ENCODE measurements at places on chromosomes 3 and 15.

- DNase-seq = no peak
Measured at GRCh38 chr3:37852097-37852496, 9.6 kb upstream of the CTDSPL start.

- DNase-seq = no peak
Measured at GRCh38 chr3:119627461-119627860, 29.8 kb downstream of the PLA1A start.

GRCh38 chr3:14335774-14336748, 66.3 kb upstream of the SLC6A6 start:
- no peak for DNase-seq

DNA sequence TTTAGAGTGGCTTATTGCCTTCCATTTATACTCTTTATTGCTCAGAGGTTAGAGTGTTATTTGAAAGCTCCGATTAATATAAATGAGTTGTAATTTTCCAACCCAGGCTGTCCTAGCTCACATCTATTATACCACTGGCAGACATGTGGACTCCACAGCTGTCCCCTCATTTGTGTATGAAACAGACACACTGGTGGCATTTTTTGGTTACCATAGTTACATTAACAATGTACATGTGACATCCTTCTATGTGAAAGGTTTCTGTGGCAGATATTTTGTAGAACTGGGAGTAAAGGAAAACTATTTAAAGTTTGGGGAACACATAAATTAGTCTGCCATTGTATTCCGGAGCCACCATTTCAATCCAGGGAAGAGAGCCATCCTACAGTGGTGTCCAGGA, 5.3 kb downstream of the LRRN1 start:
- no peak for DNase-seq

- DNase-seq = no peak
Measured at GRCh38 chr3:161414907-161415306, 43.6 kb upstream of the SPTSSB start.

DNA sequence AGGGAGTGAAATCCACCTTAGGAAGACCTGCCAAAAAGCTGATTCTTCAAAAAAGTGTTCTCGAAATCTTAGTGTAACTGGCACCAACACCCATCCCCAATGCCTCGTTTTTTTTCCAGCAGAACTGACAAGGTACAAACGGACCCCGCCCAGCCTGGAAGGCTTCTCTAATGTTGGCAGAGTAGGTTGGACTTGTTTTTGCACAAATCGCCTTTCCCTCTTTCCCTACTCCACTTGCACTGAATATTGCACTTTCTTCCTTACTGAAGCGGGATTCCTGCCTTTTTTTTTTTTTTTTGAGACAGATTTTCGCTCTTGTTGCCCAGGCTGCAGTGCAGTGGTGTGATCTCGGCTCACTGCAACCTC, 544 bp upstream of the TIMMDC1 start:
- DNase-seq = no peak

Data from SW 1271 (cell line).